Foreskin keratinocyte (primary cell): ENCODE measurements at places on chromosomes 12 and 14. TPM values are rescaled to one million over a fixed set of nuclear protein-coding genes. Genes with fewer than 3 reads are reported as not detected.

The AACS gene
- 43.1 and 52.3 TPM in 2 replicates for total RNA-seq

The AKAP3 gene
- 1.2 and 1.7 TPM in 2 replicates for total RNA-seq

DNA sequence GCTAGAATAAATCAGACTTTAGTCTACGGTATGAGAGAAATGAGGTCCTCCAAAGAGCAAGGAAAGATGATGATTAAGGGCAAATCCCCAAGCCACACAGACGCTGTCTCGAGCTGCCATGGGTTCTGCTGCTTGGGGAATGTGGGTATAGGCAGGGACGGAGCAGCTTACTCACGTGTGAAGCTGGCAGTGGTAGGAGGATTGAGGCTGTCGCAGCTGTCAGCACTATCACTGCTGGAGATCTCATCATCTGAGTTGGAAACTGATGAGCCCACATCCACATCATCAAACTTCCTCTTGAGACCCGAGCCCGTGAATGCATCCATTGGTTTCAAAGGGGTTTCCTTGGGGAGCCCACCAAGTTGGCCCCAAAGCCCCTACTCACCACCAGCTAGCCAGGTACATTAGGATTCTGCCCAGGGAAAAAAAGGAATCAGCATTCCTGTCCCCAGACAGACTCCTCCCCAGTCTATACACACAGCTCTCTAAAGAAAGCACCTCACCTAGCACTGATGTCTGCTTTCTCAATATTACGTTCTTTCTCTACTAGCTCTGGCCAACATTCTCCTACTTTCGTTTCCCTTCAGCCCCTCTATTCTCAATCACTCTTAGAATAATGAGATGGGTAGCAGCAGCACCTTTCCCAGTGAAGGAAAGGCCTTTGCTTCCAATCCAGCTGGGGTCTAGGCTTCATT, 7.0 kb downstream of the CSRNP2 start:
- DNase-seq = no peak

DNA sequence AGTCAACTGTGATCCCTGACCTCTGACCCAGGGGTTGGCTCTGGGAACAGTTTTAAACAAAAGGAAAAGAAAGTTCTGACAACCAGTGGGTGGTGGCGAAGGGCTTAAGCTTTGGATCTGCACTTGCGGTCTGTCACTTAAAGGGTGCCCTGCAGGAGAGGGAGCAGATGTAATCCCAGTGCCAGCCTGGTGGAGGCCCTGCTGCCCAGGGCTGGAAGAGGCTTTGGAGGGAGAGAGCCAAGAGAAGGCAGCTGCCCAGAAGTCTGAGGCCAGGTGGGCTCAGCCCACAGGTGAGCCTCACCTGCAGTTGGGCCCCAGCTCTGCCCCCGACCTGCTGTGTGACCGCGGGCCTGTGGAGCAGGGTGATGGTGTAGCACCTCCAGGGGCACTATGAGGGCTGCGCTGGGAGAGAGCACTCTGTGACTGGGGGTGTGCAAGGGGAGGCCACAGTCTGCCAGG, 19.1 kb downstream of the SH2B3 start:
- DNase-seq = no peak

The AICDA gene
- not detected in 2 replicates for total RNA-seq

The FAM181A gene
- not detected in 2 replicates for total RNA-seq

- no peak for DNase-seq
Observed at GRCh38 chr14:22905627-22906026, 13.3 kb downstream of the RBM23 start.

GRCh38 chr12:120820884-120821510, 83.2 kb downstream of the SPPL3 start:
- DNase-seq = no peak
